Activated T-helper 1 cell treated with anti-CD3 and anti-CD28 coated beads, Interleukin-12 subunit alpha, Interleukin-12 subunit beta, Interleukin-2, Interleukin-4 antibody, amounts not matched to agents 30 ng/mL and 10 ng/mL and 1 ng/mL, durations not matched to agents 14 hours and 24 hours and 36 hours (primary cell): ENCODE measurements at places on chromosomes 4 and X. TPM values are rescaled to one million over a fixed set of nuclear protein-coding genes. Genes with fewer than 3 reads are reported as not detected.

- DNase-seq, result no peak
Observed at GRCh38 chr4:58749206-58749605, 1639.0 kb upstream of the IGFBP7 start.

- DNase-seq, result no peak
Observed at GRCh38 chr4:2073808-2074481, 14.8 kb downstream of the NAT8L start.

GRCh38 chr4:183335369-183335940, 13.2 kb upstream of the CLDN24 start:
- no peak for DNase-seq

DNA sequence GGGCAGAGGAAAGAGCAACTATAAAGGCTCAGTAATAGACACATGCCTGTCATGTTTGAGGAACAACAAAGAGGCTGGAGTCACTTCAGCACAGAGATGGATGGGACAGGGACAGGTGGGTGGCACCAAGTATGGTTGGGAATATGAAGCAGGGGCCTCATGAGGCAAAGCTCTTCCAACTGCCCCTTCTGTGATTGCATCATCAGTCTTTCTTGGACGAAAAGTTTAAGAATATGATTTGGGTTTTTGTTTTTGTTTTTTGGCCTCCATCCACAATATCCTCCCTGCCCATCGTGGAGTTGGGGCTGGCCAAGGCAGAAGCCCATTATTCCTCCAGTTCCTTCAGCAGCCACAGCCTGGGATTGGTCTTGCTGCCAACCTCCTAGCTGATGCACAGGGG, 34.4 kb downstream of the SAGE1 start:
- DNase-seq, result no peak

GRCh38 chrX:20402956-20403355, 136.2 kb upstream of the RPS6KA3 start:
- DNase-seq, result no peak

GRCh38 chrX:13377550-13377934, 57.7 kb upstream of the ATXN3L start:
- DNase-seq, result no peak

GRCh38 chrX:110346681-110347080, 12.0 kb upstream of the RTL9 start:
- DNase-seq, result no peak

GRCh38 chrX:115297189-115297588, 7.7 kb downstream of the LUZP4 start:
- no peak for DNase-seq

DNA sequence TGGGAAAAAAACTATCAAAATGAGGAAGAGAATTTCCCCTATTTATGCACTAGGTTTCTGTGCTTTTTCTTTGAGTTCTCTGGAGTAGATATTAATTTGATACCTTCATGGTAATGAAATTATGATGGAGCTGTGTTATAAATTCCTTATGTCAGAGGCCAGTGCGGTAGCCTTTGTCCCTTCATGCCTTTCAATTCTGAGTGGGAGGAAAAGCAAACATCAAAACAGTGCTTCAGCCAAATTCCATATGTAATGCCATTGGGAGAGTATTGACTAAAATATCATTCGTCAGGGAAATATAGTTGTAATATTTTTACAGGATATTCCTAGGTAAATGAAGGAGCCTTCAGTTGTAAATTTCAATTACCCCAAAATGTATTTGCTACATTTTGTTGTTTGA, 17.5 kb upstream of the RGN start:
- no peak for DNase-seq

- no peak for DNase-seq
Observed at GRCh38 chr4:5930876-5931275, 38.0 kb upstream of the CRMP1 start.

GRCh38 chr4:124980276-124980752, 267.8 kb upstream of the ANKRD50 start:
- no peak for DNase-seq

DNA sequence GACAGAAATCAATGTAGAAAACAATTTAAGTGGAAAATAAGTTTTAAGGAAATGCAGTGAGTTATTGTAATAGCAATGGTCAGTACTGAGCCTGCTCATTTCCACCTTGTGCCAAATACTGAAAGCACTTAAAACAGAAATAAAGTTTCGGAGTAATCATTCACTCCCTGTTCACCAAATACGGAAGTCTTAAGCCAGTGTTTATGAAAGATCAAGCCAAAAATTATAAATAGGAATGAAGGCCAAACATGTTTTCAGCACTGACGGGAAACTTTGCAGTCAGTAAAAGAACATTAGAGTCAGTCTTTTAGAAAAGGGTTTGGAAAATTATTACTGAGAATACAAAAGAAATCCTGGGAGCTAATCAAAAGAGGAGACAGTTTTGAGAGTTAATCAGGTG, 178.6 kb downstream of the DMD start:
- DNase-seq, result no peak

GRCh38 chr4:6473264-6474052, 1.0 kb upstream of the PPP2R2C start:
- DNase-seq, result no peak

Gene RHOXF2
- total RNA-seq, result not detected in 2 replicates

DNA sequence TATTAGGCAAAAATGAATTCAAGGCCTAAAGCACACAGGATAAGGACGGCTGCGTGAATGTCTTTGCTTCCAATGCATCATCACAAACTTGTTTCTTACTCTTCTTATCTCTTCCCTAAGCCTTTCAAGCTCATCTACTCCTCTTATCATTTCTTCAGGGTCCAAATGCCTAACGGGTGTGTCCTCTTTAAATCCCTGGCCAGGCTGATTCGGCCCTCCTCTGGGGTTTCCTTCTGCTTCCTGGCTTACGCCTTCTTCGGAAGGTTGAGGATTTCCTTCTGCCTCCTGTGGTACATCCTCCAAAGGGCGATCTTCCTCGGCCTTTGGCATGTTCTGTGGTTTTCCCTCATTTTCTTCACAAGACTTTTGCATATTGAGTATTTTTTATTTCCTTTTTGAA, 1.3 kb downstream of the TCEAL8 start:
- no peak for DNase-seq
